ENCODE measurements at places on chromosomes 12 and 14.

GRCh38 chr14:81625343-81625742 lies 91.7 kb upstream of the SEL1L start:
- no peak for DNase-seq

DNA sequence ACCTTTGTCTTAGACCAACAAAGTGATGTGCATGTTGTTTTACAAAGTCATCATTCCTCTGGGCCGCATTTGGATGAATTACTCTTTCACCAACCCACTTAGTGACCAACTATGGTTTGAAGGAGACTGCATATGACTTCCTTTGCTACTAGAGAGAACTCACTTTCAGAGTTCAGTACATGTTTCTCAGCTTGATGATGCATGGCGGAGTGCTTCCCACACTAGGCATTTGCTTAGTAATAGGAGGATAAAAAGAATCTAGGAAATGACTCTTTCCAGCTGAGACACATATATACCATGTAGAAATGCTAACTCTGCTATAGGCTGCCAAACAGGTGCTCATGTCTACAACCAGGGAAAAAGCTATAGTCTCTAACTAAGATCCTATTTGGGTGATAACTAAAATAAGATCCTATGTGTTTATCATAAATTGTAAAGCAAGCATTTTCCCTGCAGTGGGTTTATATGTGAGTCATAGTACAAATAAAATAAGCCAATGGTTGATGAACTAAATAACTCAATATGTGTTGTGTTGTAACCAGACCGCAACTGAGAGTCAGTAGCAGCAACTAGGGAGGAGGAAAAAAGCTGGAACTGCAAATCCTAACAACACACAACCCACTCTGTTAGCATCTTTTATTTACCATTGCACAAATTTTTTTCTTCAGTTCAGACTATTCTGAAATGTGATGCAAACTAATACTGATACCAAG lies 87.2 kb downstream of the TSPAN8 start:
- DNase-seq = no peak

GRCh38 chr12:83763425-83763824 lies 1076.7 kb downstream of the TMTC2 start:
- DNase-seq = no peak

DNA sequence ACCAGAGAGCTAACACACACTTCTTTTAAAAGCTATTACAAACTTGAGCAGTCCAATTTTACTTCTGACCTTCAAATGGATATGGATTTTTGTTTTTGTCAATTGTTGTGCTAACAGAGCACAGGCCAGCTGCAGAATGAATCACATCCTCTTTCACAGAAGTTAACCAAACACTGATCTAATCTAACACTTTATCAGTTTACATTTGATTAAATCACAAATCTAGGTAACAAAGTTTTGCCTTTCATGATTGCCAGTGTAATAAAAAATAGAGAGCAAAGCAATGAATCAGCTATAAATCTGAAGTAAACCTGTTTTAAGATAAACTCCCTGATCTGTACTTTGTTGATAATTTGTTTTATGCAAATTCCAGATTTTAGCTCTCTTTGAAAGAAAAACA lies 273.1 kb upstream of the RGS6 start:
- DNase-seq = no peak

DNA sequence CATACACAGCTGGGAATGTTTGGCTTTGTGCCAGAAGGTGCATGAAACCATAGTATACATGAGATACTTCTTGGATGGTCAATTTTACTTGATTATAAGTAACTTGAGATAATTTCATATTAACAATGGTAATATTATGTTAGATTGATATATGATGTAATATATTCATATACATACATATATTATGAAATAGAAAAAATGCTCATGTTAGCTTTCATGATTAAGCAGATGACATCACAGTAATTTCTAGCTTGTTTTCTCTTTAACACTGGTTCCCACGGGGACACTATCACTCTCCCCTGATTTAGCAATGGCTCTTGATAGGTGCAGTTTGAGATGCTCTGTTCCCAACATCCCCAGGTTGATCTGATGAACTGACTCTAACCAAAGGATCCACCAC lies 35.4 kb upstream of the NTF3 start:
- no peak for DNase-seq

- DNase-seq = no peak
These were observed 7.5 kb downstream of the TMEM52B start for GRCh38 chr12:10186299-10186698.

GRCh38 chr14:96215452-96216244 lies 11.0 kb downstream of the BDKRB2 start:
- DNase-seq = no peak

DNA sequence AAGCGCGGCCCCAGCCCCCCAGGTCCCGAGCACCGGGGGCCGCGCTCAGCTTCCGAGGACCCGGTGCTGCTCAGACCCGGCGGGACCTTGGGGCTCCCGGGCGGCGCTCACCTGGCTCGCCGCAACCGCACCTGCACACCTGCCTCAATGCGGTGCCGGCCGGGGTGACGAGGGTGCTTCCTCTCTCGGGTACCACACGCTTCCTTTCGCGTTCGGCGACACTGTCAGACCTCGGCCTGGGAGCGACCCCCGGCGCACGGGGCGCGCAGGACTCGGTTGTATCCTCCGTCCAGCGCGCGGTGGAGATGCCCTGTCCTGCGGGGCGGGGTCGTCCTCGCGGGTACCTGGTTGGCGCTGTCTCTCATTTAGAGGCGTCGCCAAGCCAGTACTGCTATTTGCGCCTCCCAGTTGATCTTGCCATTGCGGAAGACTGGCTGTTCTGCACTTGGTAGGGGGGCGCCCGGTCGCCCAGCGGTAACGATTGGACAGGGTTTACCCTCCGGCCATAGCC lies 718 bp downstream of the PACS2 start:
- DNase-seq = no peak

- DNase-seq = no peak
These were observed 52.8 kb downstream of the HMGA2 start for GRCh38 chr12:65876898-65877721.

DNA sequence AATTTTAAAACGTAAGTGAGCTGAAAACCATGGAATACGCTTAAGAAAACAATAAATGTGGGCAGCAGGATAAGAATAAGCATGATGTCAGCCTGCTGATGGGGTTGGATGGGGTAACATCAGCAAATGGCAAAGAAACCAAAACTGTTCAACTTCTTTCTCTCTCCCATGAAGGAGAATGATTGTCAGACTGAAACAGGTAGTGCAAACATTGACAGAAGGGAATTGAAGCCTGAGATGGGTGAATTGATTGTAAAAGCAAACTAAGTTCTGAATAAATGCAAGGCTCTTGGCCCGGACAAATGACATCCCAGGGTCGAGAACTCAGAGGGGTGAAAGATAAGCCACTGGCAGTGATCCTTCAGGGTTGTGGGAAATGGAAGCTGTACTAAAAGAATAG lies 182.6 kb downstream of the ETV6 start:
- DNase-seq = no peak

- no peak for DNase-seq
These were observed 522.1 kb downstream of the TMEM132D start for GRCh38 chr12:129381715-129382114.

GRCh38 chr12:87406926-87407325 lies 622.3 kb downstream of the C12orf50 start:
- DNase-seq = no peak

GRCh38 chr12:41699658-41700057 lies 445.0 kb downstream of the GXYLT1 start:
- no peak for DNase-seq

- DNase-seq = no peak
These were observed 72.4 kb downstream of the HECTD4 start for GRCh38 chr12:112309797-112310196.

DNA sequence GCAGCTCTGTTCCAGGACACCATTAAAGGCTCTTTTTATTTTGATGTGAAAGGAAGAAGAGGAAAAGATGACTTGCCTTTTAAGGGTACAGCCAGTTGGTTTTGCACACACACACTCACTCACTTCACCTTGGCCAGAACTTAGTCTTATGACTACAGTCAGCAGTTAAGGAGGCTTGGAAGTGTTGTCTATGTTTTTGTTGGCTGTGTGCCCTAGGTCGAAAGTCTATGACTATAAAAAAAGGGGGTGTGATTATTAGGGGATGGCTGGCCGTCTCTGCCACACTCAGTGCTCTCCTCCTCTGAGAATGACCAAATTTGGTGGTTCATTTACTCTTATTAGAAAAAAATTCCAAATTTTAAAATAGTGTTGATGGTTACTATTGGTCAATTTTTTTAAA lies 139.5 kb upstream of the OTX2 start:
- no peak for DNase-seq

- no peak for DNase-seq
These were observed 10.8 kb upstream of the CEBPE start for GRCh38 chr14:23129759-23130316.

- DNase-seq = no peak
These were observed 226.1 kb downstream of the CHST11 start for GRCh38 chr12:104682790-104683279.

GRCh38 chr14:38549564-38549963 lies 293.7 kb upstream of the CLEC14A start:
- peak; percentile 18 for DNase-seq

DNA sequence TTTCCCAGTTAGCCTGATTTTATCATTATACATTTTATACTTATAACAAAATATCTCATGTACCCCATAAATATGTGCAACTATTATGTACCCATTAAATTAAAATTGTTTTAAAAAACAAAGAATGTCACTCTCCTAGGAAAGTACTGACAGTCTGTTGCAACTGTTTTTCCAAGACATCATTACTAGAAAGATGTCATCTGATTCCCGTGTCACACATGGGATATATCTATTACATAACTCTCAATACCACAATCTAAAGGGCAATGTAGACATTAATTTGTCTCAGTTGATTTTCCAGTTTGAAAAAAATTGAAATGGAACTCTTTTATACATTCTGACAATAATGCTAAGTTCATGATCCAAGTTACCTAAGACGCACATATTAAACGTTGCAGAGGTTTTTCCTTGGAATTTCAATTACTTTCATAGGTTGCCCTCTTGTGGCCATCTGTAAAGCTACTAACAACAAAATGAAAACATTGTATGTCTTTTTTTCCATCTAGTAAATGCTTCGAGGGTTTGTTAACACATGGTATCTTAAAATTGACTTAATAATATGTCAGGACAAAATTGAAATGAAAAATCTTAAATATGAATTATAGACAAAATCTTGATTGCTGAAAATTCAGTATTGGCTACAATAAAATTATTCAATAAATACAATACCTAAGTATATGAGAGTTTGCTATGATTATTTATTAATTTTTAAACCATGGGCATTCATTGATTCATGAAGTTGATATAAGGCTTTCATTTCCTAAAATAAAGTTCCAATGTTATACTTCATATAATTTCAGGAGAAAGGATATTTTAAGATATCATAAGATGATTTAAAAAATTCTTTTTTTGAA lies 131.6 kb downstream of the PPFIA2 start:
- no peak for DNase-seq

GRCh38 chr12:92553389-92553788 lies 149.4 kb upstream of the PLEKHG7 start:
- DNase-seq = no peak

GRCh38 chr12:38154096-38155019 lies 162.2 kb upstream of the ALG10B start:
- DNase-seq = no peak

DNA sequence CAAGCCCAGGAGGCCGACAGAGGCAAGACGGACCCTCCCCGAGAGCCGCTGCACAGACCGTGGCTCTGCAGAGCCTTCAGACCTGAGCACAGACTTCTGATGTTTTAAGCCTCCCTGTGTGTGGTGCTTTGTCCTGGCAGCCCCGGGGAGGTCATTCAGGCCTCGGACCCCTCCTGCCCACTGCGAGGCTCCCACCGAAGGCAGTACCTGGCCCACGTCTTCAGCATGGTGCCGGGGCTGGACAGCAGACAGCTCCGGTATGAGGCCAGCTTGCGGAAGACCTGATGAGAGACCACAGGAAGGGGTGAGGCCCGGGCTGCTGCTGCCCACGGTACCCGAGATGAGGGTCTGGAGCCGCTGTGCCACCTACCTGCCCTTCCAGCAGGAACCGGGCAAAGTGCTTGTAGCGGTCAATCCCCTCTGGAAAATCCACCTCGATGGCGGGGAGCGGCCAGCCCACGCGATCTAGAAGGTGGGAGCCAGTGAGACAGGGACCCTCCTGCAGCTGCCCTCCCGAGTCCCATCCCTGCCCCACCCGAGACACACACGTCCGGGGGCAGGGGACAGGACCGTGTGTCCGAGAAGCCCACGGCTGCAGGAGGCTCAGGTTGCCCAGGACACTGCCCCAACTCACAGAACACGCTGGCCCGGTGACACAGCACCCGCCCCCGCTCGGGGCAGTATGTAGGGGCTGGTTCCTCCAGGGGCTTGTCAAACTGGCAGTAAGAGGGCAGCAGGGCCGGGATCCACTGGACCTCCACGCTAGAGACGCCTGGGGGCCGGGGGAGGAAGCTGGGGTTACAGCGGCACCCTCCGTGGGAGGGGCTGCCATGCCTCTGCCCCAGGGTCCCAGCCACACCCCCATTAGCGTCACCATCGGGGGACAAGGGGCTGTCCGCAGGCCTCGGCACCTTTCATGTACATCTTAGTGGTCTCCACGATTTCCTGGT lies 35.6 kb upstream of the UBC start:
- no peak for DNase-seq

DNA sequence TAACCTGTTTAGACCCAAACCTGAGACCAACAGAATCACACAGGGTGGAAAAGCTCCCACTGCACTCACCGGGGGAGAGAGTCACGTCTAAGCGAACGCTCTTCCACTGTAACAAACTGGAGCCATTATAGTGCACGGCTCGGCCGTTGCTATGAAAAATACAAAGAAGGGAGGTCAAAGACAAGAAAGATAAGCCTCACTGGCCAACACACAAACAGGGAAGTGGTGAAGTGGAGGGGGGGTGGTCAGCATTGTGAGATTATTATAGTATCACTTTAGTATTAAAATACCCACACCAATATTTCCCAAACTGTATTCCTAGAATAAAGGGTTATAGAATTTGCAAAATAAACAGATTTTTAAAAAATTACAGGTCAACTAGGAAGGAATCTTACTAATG lies 90.9 kb downstream of the TRAFD1 start:
- DNase-seq = no peak

GRCh38 chr14:73777420-73777819 lies 63.2 kb upstream of the PNMA1 start:
- no peak for DNase-seq

- DNase-seq = no peak
These were observed 482 bp upstream of the IFI27L2 start for GRCh38 chr14:94129758-94130414.

GRCh38 chr14:31486764-31487163 lies 1.1 kb downstream of the GPR33 start:
- no peak for DNase-seq
